ENCODE measurements at places on chromosomes 4 and X.

- DNase-seq, result no peak
Measured at GRCh38 chr4:152942346-152942745, 6.2 kb downstream of the FHDC1 start.

DNA sequence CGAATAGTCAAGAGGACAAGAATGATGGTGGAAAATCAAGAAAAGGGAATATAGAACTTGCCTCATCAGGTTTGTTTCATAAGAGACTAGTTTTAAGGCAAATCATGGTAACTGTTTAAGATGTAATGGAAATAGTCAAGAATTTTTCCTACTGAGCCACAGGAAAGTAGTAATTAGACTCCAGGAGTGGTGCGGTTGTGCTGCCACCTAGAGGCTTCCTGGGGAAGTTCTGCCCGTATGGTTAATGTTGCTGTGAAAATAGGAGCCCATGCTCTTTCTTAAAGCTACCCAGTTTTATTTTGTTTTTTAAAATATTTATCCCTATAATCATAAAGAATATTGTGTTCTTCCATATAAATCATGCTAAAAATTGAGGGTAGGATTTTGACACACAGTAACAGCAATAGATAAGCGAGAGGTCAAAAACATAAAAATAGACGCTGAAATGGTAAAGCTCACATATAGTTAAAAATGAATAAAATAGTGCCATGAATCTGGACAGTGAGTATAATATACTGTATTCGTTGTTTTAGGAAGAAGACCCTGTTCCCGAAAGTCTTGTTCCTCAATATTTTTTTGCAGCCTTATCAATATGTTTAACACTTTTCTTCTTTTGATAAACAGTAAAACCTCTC lies 87.0 kb downstream of the PHOX2B start:
- DNase-seq, result no peak

- no peak for DNase-seq
Measured at GRCh38 chr4:56372774-56373173, 14.5 kb downstream of the AASDH start.

DNA sequence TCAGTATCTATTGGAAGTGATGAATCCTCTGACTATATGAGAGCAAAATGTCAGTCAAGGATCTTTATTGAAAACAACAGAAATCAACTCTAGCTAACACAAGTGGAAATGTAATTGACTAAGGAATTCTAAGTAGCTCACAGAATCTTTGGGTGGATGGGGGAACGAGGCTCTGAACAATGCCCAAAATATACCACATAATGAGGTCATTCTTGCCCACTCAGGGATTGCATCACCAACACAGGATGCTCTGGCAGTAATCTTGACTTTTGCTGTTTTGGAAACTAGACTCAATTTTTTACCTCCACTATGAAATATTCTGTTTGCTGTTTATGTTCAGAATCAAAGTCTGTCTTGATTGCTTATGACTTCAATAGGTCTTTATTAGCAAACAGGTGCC lies 127.4 kb upstream of the UNC5C start:
- no peak for DNase-seq

DNA sequence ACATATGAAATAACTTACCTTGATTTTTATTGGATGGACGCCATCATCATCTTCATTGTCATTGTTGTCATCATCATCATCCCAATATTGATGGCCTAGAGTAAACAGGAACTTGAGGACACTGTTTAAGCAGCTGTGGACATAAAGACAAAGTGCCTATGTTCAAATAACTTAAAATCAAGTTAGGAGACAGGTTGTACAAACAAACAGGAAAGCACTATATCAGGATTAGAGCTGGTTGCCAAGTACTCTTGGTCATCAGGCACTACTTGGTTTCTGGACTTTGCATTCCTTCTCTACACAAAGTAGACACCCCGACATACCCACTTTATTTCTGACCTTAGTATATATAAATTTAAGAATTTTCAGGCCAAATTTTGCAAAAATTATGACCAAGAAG lies 608.6 kb downstream of the KLHL13 start:
- no peak for DNase-seq

DNA sequence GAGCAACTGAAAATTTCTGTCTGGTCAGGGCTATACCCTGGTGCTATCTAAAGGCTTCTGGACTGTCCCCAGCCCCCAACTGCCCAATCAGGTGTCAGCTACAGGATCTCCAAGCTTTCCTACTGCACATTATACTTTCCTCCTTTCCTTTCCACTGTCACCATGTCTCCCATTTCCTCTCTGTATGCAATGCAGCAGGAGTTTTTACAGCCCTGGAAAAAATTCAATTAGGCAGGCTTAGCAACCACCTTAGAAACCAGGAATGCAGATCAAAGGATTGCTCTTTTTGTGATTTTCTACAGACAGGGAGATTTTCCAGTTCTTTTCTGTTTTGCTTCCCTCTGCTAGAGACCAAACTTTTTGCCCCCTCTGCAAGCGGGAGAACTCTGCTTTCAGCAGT lies 6.0 kb upstream of the NAF1 start:
- DNase-seq, result no peak

DNA sequence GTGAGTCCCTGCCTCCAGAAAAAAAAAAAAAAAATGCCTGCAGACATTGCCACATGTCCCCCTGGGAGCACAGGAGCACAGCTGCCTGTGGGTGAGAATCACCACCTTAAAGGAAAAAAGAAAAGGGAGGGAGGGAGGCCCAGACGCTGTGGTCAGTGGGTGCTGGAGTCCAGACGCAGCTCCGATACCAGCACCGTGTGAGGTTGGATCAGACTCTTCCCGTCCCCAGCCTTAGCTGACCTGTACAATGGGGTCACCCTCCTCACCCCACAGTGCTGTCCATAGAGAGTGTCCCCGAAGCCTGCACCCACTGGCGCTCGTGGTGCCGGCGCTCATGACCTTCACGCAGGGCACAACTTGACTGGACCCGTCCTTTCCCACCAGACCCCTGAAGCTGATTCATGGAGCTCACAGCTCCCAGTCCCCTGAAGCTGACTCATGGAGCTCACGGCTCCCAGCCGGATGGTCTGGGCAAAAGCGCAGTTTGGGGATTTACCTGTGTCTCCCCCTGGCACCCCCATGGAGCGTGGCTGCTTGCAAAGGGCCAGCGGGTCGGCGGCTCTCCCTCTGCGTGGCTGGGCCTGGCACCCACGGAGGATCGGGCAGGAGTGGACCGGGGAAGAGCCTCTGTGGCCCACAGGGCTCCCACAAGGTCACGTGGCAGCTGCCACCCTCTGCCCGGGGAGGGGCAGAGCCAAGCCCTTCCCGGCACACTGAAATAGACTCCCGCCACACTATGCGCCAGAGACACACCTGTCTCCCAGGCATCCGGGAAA lies 31.4 kb downstream of the ABLIM2 start:
- DNase-seq, result no peak

DNA sequence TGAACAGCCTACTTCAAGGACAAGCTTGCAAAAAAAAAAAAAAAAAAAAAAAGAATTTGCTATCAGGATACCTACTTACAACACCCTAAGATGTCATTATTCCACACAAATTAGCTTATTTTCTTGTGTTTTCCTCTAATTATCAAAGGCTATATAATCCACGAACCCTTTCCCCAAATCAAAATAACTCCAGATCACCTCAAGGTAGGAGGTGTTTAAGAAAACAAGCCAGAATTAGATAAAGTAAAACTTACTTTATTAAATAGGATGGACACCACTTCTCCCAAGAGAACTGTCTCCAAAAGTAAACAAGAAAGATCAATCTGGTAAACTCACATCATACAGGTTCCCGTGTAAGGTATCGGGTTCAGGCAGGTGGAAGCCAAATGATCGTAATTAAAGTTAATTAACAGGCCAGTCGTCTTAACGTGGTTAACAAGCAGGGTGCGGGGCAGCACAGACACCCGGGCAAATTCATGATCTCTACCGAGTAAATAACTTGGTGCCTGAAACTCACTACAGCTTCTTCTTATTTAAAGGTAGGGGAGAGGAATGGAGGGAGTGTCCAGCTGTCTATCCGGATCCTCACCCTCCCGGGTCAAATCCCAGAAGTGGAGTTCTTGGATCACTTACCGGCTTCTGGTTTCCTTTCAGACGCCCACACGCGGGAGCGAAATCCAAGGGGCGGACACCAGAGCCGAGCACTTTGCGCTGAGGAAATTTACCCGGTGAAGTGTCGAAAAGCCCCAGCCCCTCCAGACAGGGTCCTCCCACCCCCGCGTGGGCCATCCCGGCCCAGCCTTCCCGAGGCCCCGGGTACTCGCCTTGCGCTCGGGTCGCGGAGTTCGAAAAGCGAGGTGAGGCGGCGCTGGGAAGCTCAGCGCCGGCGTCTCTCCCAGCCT lies 708 bp downstream of the ARAP2 start:
- DNase-seq, result no peak

GRCh38 chr4:11232015-11232414 lies 196.7 kb downstream of the HS3ST1 start:
- DNase-seq, result no peak

DNA sequence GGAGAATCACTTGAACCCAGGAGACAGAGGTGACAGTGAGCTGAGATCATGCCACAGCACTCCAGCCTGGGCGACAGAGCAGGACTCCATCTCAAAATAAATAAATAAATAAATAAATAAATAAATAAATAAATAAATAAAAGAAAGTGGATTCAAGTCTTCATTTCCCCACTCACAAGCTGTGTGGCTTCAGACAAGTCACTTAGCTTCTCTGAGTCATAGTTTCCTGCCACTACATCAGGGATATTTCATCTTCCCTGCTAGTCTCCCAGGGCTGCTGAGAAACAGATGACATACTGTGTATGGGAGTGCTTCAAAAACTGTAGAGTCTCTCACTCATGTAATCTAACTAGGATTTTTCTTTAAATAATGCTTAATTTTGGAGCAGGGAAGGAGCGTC lies 37.2 kb downstream of the TBC1D9 start:
- no peak for DNase-seq

- DNase-seq, result no peak
Measured at GRCh38 chr4:87971866-87972265, 3.6 kb upstream of the SPP1 start.

- peak; percentile 44 for DNase-seq
Measured at GRCh38 chr4:140609548-140610425, 41.0 kb upstream of the UCP1 start.

DNA sequence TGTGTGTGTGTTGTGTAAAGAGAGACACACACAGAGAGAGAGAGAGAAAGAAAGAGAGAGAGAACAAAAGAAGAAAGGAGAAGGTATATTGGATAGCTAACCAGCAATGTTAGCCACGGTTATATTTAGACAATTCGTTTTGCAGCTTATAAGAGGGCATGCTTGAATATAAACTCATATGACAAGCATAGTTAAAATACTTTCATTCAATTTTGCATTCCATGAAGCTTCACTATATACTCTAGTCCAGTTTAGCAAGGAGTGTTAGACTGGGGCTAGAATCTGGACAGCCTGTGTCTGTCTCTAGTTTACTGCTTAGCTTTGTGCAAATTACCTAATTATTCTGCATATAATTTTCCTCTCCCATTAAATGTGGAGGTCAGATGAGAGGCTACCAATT lies 525.9 kb upstream of the ZFP42 start:
- no peak for DNase-seq

DNA sequence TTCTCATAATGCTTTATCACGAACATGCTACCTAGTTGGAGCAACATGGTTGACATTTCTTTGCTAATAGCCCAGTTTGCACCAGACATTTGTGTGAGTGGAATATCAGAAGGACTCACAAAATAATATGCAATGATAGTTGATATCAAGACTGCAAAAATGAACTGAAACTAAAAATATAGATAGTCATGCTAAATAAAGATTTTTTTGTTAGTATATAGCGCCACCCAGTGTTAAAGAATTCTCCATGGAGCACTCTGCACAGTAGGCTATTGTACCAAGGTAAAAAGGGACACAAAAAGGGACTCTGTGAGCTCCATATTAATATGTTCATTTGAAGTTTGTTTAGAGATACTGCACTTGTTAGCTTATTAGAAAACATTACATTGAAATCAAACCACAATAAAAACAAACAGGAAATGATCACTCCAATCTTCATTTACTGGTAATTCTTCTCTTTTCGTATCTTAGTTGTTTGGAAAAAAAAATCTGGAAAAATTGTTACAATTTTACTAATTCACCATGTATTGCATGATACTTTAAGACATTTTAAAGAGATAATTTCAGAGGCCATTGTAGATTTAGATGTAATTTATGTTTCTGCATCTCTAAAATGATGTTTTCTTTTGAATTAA lies 1509.6 kb downstream of the ADGRL3 start:
- DNase-seq, result no peak

DNA sequence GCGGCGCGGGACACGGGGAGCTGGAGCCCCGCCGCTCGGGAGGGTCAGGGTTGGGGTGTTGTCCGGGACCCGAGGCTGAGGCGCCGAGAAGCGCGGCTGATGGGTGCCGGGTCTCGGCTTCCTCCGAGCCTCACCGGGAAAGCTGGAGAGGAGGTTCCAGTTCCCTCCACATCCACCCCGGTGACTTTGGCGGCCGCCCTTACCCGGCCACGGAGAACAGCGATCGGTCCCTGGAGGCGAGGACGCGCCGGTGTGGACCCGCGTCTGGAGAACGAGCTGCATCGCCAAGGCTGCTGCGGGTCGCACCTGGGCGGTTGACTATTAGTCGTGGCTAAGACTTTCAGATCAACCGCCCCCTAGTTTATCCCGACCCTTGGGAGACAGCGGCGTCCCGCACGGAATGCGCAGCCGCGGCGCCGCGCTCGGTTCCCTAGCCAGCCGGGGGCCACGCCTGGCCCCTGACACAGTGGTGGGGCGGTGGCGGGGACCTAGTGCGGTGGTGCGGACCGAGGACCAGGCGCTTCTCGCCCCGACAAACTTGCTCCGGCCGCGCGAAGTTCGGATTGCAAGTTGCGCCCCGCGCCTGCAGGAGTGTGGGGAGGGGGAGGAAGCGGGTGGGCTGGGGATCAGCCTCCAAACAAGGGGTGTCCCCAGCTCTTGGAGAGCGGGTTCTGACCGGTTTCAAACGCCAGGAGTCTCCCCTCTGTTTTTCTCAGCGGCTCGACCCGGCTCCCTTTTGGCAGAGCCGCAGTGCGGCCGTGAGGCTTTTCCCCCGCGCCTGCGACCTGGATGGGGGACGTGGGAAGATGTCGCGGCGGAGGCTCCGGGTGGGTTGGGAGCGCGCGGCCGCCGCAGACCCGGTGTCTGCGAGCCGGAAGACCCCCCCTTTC lies 568 bp downstream of the FHDC1 start:
- peak; percentile 25 for DNase-seq

GRCh38 chr4:159016593-159017024 lies 86.3 kb upstream of the RAPGEF2 start:
- no peak for DNase-seq

GRCh38 chr4:136009258-136009832 lies 1522.9 kb downstream of the PCDH18 start:
- no peak for DNase-seq

- no peak for DNase-seq
Measured at GRCh38 chr4:52618795-52619590, 40.1 kb downstream of the USP46 start.

GRCh38 chr4:66923081-66923865 lies 622.0 kb downstream of the CENPC start:
- DNase-seq, result no peak

- no peak for DNase-seq
Measured at GRCh38 chr4:76374798-76375197, 46.1 kb downstream of the CCDC158 start.

DNA sequence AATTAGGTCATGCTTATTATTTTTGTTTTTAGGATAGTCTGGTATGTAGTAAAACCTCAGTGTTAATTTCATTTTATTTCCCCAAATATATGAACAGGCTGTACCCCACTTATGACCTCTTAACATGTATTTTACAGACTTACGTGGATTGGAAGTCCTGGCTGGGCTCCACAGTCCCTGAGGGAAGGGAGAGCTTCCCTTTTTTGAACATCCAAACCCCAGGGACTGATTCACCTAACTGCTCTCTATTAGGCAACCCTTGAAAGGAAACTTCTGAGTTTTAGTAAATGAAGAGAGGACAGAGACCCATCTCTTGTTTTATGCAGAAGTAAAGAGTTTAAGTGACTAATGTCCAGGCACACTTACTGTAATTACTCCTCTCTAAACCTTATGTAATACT lies 233.1 kb upstream of the SPRY1 start:
- no peak for DNase-seq
